ENCODE measurements at places on chromosomes 1 and 21.

- DNase-seq, result no peak
Observed at GRCh38 chr1:160108888-160109662, 6.5 kb upstream of the ATP1A2 start.

GRCh38 chr1:117500584-117500983, 105.3 kb upstream of the TENT5C start:
- DNase-seq, result no peak

- no peak for DNase-seq
Observed at GRCh38 chr1:172867216-172867818, 183.4 kb downstream of the TNFSF18 start.

DNA sequence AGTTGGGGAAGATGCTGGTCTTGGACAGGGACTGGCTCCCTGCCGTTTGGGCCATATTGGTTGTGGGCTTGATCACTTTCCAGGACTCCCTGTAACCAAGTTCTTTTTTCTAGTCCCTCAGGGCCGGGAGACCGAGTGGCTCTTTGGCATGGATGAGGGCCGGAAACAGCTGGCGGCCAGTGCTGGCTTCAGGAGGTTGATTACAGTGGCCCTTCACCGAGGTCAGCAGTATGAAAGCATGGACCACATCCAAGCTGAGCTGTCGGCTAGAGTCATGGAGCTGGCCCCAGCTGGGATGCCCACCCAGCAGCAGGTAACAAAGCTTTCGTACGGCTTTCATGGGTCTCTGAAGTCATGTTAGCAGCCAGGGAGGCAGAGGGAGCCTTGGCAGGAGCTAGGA, 4.3 kb downstream of the METTL13 start:
- no peak for DNase-seq

DNA sequence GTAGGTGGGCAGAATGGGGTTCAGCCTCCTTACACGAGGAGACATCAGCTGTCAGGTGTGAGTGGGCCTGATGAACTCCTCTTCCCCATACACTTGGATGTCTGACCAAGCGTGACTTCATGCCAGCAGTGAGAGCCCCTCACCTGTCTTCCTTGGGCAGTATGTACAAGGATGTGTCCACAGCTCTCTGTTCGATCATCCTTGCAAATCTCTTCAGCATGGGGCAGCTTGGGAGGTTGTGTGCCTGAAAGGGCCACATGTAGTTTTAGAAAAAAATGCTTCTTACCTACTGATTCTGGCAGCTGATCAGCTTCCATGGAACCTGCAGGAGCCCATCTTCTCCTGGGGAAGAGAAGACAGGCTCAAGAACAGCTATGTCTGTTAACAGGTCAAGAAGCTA, 18.0 kb downstream of the ACP6 start:
- no peak for DNase-seq

DNA sequence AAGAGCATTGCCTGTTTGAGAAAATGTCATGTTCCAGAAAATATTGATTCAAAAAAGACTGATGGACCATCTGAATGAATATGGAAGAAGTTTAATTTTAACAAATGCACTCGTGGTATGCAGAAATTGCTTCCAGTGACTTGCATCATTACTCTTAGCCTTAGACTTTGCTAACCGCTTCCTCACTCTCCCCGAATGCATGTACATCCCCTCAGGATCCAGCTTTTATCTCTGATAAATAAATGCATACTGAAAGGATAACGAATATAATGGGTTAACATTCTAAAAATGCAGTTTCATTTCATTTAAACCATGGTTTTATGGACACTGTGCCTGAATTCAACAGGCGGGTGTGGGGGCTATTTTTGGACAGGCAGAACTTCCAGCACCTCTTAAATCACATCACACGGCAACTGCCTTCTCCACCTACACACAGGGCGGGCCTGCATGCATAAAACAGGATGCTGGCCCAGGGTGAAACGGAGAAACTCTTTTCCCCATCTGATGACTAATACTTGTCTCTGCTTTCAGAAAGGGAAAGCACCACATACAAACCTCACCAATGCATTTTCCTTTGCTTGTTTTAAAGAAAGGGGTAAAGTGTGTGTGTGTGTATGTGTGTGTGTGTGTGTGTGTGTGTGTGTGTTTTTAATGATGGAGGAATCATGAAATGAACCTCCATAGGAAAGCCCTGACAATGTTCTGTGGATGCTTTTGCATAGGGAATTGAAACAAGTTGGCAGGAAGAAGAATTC, 48.7 kb downstream of the SPAG17 start:
- no peak for DNase-seq

GRCh38 chr21:24428591-24429199, 1178.6 kb downstream of the MRPL39 start:
- no peak for DNase-seq

DNA sequence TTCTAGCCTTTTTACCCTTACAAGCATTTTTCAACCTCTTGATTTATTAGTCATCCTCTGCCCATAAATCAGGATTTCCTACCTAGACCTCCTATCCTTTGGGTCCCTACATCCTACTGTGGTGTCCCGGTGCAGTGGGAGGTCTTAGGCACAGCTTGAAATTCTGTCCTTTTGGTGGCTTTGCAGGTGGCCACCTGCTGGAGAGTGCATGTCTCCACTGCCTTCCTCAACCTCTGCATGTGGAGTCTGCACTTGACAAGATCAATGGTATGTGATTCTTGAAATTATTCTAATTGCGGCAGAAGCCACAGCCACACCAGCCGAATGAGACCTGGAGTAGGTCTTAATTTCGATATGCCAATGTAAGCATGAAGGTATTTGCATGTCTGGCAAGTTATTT, 11.4 kb upstream of the KCNA3 start:
- DNase-seq, result no peak

- DNase-seq, result no peak
Observed at GRCh38 chr1:186841599-186841998, 12.8 kb downstream of the PLA2G4A start.

DNA sequence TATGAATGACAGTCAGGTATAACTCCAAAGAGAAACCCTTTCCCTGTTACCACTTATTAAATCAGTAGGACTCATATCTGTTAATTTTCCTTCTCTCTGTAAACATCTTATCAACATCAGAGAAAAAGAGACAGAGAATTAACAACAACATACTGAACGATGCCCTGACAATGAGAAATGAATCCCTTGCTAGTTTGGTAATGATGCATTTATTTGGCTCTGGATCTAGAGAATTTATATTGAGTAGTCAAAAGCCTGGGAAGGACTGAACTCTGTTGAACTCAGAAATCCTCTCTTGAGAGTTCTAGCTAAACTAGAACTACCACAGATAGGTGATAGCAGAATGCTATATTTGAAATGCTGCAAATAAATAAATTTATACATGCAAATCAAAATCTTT, 325.6 kb downstream of the DISC1 start:
- DNase-seq, result no peak

Measured in SIG-M5 (cell line).